ENCODE measurements at places on chromosomes 5 and 9.

DNA sequence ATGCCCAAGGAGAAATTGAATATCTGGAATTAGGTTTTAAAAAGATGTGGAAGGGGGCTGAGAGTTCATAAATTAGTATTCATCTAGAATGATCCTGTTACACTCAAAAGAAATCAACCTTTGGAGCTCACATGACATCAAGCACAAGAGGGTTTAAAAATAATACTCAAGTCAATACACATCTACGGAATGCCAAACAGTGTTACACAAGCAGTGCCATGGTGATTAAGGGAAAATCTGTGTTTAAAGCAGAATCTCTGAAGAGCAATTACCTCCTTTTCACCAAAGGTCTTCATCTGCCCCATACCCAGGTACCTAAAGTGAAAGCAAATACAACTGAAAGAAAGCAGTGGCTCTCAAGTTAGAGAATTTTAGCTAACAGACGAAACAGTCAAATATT lies 261.6 kb downstream of the NFIB start:
- DNase-seq, result no peak

DNA sequence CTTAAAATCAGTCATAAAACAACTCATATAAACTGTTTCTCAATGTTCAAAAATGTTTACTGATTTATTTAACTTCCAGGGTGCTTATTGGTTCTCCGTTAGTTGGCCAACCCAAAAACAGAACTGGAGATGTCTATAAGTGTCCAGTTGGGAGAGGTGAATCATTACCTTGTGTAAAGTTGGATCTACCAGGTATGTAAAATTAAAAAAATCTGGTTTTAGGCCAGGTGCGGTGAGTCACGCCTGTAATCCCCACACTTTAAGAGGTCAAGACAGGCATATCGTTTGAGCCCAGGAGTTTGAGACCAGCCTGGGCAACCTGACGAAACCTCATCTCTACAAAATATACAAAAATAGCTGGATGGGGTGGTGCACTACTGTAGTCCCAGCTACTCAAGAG lies 73.7 kb downstream of the ITGA1 start:
- no peak for DNase-seq

DNA sequence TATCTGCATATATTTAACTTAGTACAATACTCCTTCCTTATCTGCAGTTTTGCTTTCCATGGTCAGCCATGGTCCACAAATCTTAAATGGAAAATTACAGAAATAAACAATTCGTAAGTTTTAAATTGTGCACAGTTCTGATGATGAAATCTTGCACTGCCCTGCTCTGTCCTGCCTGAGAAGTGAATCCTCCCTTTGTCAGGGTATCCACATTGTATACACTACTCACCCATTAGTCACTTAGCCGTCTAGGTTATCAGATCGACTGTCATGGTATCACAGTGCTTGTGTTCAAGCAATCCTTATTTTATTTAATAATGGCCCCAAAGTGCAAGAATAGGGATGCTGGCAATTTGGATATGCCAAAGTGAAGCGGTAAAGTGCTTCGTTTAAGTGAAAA lies 8.3 kb upstream of the YTHDC2 start:
- DNase-seq, result no peak

DNA sequence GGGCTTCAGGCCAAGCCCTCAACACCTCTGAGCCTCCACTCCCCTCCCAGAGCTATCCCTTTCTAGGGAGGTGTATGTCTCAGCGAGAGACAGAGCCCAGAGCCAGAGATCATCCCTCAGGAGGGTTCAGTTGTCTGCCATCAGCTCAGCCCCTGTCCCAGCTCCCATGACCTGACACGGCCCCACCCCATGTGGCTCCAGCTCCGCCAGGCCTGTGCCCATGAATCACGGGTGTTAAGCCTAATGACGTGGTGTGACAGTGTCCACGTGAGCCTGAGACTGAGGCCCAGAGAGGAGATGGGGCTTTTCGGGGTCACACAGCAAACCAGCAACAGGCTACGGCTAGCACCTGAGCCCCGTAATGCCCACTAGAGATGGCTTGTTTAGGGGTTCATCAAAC lies 60.9 kb upstream of the ORM1 start:
- no peak for DNase-seq

DNA sequence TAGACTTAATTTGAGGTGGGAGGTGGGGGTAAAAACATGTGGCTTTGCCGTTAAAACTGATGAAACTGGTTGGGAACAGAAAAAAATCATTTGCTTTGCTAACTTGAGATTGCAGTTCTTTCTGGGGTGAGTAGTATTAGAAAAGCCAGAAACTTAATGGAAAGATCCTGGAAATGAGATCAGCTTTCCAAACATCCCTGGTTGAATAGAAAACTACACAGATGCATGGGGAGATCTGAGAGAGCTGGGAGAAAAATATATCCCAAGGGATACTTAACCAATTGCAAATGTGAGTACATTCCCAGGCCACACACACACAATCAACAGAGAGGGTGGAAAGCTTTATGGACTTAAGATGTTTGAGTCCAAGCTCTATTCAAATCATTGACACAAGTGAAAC lies 222.3 kb downstream of the YTHDC2 start:
- DNase-seq, result no peak

GRCh38 chr9:123741214-123741613 lies 188.7 kb downstream of the DENND1A start:
- no peak for DNase-seq

DNA sequence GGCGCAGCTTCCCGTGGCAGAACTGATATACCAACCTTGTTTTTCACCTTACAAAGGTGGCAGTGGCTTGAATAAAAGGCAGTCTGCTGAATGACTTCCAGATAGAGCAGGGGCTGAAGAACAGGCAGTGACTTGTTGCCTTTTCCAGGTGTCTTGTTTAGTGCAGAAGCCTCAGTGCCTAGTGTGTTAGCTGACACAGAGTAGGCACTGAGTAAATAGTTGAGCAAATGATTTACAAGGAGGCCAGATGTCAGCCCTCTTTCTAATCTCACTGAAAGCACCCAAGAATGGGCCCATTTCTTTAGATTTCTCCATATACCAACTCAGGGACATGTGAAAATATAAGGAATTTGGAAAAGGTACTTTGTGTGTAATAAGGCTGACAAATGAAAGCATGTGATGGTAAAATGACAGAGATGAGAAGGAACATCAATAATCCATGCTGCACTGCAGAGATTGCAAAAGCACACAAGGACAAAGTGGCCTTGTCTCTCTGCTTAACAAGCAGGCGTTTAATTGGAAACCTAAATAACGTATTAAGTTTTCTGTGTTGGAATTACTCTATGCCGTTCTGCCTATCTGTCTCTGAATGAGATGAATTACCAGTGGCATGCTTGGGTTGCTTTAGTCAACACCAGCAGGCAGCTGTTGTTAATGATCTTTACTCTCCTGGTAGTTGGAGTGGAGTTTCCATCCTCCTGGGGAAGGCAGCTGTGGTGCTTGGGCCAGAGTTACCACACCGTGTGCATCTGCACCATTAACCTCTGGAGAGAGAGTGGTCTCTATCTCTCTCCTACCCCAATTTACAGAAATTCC lies 360.1 kb upstream of the C9orf72 start:
- peak; percentile 20 for DNase-seq

DNA sequence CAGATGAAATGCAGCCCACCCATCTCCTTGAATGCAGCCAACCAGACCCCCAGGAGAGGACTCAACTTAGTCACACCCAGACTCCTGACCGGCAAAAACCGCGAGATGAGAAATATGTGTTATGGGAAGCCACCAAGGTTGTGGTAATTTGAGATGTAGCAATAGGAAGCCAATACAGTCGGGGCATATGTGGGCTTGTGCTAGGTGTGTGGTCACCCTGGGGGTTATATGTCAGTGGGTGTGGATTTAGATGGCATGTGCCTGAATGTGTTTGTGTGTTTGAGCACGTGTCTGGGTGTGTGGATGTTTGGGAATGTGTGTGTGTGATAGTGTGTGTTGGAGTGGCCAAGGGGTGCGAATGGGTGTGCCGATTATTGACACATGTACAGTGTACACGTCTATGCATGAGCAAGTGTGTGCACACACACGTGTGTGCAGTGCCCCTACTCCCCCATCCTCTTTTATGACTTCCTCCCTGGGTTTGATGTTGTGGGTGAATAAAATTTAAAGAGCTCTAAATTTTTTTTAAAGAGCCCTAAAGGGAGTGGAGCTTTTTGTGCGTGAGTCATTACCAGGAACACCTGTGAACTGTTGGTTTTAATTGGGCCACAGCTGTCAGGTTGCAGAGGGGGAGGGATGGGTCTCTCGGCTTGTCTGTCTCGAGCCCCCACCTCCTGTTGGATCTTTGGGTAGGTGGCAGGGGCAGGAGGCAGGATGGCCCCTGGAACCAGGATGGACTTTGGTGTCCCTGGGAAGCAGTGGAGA lies 86.8 kb downstream of the LHX2 start:
- DNase-seq, result no peak

DNA sequence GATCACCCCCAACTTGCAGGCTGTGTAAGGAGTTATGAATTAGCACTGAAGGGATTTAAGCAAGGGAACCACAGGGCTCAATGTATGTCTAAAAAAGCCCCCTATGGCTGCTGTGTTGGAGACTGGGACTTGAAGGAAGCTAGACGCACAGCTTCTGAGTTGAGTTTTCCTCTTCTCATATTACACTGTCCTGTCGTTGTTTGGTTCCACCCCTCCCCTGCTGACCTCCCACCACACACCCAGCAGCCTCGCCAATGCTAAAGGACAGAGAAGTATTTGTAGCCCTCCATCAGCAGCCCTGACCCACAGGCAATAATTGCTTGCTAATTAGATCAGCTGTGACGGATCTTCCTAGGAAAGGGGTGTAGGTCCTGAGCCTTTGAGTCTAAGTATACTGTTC lies 15.1 kb upstream of the CARTPT start:
- no peak for DNase-seq

GRCh38 chr5:39518516-39518915 lies 93.7 kb upstream of the DAB2 start:
- no peak for DNase-seq

DNA sequence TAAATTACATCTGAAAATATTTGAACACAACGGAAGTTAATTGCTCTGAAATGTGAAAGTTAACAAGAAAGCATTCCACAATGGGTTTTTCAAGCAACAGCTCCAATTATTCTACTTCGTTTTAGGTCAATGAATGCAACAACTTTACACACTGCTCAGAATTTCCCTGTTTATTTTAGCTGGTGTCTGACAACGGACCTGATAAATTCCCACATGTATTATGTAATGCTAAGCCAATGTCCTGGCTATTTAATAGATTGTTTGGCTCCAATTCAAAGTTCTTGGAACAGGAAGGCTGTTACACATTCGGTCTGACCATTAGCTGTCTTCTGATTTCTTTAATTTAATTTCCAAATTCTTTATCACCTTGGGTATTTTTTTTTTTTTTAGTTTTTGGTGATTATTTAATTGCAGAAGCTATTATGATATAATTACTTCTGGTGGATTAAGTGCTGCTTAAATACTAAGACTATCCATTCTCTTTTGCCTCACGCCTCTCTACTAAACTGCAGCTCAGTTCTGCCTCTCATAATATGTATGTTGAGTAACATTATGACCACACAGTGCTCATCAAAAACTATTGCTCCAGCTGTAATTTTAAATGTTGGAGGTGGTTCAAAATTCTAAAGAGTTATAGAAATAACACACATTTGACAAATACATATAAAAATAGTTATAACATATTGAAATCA lies 57.9 kb downstream of the MEF2C start:
- no peak for DNase-seq

- no peak for DNase-seq
These were observed 718.8 kb downstream of the TLR4 start for GRCh38 chr9:118423021-118423420.

GRCh38 chr9:95491543-95492320 lies 25.0 kb downstream of the PTCH1 start:
- no peak for DNase-seq

- no peak for DNase-seq
These were observed 127.7 kb upstream of the PRLR start for GRCh38 chr5:35357973-35358372.

DNA sequence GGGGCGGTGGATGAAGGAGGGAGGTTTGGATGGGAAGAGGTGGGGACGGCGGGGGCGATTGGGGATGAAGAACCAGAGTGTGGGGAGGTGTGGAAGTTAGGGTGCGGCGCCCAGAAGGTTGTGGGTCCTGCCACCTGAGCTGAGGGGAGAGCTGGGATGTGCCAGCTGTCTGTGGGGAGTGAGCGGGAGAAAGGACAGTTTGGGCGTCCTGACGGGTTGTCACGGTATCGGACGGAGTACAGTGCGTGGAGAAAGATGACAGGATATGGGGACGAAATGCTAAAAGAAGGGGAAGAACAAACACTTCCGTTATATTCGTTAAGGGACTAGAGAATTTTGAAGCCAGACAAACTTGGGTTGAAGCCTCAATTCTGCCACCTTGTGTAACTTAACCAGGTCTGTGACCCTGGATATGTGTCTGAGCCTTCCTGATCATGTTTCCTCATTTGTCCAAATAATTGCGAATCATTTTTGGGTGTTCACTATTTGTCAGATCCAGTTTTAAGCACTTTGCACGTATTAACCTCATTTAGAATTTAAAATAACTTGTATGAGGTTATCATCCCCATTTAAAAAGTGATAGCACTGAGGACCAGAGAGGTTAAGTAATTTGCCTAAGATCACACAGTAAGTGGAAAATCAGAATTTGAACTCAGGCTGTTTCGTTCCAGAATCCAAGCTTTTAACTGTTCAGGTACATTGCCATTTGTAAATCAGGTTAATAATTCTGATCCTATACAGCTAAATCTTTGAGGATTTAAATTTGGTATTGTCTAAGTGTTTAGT lies 689 bp downstream of the CNTRL start:
- no peak for DNase-seq

DNA sequence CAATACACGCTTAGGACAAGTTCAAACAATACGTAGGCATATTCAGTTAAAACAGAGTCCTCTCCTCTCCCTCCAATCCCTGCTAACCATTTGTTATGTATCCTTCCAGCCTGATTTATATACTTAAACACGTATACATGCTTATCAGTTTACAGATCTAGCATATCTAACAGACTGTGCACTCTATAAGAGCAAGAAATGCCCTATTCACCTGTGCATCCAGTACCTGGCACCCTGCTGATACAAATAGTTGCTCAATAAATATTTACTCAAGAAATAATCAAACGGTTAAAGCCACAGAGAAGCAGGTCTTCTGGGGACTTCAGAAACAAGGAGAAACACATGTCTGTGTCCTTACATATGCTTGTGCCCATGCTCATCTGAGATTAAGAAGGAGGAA lies 55.9 kb downstream of the MLLT3 start:
- DNase-seq, result no peak

- no peak for DNase-seq
These were observed 20.9 kb upstream of the ASPN start for GRCh38 chr9:92503156-92503555.

DNA sequence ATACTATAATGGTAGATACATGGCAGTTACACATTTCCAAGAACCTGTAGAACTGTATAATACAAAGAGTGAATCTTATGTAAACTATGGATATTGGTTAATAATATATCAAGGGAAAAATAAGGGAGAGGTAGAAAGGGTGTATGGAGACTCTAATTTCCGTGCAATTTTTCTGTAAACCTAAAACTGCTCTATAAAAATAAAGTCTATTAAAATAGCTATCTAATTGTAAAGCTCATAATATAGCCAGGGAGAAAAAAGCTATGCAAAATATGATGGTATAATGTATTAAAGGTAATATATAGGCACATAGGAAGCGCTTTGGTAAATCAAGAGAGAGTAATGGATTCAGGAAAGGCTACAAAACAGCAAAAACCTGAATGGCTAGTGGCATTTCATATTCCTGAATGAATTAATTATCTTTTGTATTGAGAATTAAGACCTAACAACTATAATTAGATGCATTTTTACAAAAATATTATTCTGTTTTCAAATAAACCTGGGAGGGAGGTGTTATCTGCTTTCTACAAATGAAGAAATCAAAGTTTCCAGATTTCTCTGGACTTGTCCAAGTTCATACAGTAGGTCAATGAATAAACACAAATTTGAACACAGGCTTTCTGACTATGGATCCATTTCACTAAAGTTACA lies 22.8 kb downstream of the ANXA1 start:
- DNase-seq, result no peak

Measured in left renal pelvis (tissue), 4 donors.